OCI-M1 (cell line): ENCODE measurements at places on chromosomes 12 and 14.

GRCh38 chr14:38138473-38139138 lies 69.1 kb upstream of the SSTR1 start:
- peak; percentile 44 for DNase-seq

GRCh38 chr12:119668324-119668841 lies 450 bp downstream of the PRKAB1 start:
- no peak for DNase-seq

- no peak for DNase-seq
Observed at GRCh38 chr12:113273053-113273725, 51.9 kb downstream of the TPCN1 start.

GRCh38 chr12:1935700-1936378 lies 17.4 kb upstream of the CACNA2D4 start:
- no peak for DNase-seq

DNA sequence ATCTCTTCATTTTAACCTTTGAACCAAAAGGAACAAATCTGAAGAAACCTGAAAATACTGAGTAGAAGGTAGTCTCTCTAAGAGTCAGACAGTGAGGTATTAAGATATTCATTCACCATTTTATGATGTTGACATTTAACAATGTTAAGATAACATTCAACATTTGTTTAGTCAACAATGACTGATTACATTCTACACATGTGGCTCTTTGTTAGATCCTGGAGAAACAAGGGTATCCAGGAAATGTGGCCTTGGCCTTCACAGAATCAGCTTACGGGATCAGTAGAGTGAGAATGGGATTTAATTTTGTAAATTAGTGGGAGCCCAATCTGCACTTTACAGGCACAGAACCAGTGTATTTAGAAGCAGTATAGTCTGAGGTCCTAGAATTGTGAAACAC lies 355.5 kb downstream of the KCNH5 start:
- no peak for DNase-seq

GRCh38 chr14:55500219-55500701 lies 59.8 kb upstream of the TBPL2 start:
- no peak for DNase-seq

GRCh38 chr12:32272465-32272864 lies 126.9 kb upstream of the FGD4 start:
- DNase-seq: no peak

GRCh38 chr12:78863482-78864402 lies 832 bp upstream of the SYT1 start:
- DNase-seq: no peak

GRCh38 chr14:23469906-23470403 lies 452 bp downstream of the NGDN start:
- no peak for DNase-seq

DNA sequence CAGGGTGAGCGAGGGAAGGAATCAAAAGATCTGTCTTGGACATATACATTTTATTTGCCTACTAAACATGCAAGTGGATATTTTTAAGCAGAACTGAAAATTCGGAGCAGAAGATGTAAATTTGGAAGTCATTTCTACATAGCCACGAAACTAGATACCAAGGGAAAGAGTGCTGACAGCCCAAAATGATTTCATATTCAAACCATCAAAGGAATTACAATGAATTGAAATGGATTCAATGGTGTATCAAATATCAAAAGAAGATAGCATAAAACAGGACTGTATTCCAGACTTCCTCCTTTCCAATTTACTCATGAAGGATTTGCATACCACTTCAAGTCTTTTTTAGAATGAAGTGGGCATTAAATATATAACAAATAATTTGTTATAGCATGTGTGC lies 313.5 kb upstream of the KITLG start:
- peak; percentile 19 for DNase-seq

DNA sequence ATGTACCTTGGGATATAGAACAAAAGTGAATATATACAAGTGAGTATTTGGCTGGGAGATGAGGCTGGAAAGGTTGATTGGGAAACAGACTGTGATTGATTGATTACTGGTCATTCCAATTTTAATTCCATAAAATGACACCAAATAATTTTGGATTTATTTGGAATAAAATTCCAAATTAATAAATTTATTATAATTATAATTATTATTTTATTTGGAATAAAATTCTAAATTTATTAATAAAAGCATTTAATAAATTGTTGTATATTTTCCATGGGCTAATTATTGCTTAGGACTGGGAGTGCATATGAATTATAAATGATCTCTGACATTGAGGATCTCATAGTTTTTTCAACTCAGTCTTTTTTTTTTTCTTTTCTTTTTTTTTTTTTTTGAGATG lies 51.7 kb downstream of the KANSL2 start:
- no peak for DNase-seq

- DNase-seq: no peak
Observed at GRCh38 chr12:123720141-123720814, 8.1 kb downstream of the ATP6V0A2 start.

- no peak for DNase-seq
Observed at GRCh38 chr14:68450391-68451120, 342.3 kb downstream of the ZFP36L1 start.

DNA sequence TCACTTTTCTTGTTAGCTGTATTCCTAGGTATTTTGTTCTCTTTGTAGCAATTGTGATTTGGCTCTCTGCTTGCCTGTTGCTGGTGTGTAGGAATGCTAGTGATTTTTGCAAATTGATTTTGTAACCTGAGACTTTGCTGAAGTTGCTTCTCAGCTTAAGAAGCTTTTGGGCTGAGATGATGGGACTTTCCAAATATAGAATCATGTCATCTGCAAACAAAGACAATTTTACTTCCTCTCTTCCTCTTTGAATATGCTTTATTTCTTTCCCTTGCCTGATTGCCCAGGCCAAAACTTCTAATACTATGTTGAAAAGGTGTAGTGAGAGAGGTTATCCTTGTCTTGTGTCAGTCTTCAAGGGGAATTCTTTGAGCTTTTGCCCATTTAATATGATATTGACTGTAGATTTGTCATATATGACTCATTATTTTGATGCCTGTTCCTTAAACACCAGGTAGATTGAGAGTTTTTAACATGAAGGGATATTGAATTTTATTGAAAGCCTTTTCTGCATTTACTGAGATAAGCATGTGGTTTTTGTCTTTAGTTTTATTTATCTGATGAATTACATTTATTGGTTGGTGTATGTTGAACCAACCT lies 26.7 kb downstream of the CLECL1 start:
- no peak for DNase-seq

- DNase-seq: no peak
Observed at GRCh38 chr12:72273499-72273837, 1.3 kb downstream of the TRHDE start.

DNA sequence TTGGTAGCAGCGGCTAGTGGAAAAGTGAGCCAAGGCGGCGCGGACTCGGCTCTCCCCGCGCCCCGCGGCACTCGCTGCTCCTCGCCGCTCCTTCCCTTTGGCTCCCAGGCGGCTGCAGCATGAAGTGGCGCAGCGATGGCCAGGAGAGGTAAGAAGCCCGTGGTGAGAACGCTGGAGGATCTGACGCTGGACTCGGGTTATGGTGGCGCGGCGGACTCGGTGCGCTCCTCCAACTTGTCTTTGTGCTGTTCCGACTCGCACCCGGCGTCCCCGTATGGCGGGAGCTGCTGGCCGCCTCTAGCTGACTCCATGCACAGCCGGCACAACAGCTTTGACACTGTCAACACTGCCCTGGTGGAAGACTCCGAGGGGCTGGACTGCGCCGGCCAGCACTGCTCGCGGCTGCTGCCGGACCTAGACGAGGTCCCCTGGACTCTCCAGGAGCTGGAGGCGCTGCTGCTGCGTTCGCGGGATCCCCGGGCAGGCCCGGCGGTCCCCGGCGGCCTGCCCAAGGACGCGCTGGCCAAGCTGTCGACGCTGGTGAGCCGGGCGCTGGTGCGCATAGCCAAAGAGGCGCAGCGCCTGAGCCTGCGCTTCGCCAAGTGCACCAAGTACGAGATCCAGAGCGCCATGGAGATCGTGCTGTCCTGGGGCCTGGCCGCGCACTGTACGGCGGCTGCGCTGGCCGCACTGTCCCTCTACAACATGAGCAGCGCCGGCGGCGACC lies 225.6 kb upstream of the CRY1 start:
- no peak for DNase-seq

DNA sequence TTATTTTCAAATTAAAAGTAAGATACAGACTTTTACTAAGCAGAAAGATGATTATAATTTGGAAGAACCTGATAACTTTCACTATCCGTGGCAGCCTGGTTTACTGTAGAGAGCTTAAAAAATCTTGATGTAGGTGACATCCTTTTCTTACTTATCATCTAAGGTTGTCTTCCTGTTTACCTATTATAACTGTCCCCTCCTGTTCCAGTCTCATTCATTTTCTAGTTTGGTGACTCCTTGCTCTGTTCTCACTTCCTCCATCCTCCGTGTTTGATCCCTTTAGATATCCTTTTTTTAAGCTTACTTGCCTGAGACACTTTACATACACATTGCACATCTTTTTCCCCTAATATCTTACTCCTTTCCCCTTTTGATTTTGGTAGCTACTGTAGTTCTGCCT lies 27.5 kb downstream of the CCDC91 start:
- DNase-seq: no peak

DNA sequence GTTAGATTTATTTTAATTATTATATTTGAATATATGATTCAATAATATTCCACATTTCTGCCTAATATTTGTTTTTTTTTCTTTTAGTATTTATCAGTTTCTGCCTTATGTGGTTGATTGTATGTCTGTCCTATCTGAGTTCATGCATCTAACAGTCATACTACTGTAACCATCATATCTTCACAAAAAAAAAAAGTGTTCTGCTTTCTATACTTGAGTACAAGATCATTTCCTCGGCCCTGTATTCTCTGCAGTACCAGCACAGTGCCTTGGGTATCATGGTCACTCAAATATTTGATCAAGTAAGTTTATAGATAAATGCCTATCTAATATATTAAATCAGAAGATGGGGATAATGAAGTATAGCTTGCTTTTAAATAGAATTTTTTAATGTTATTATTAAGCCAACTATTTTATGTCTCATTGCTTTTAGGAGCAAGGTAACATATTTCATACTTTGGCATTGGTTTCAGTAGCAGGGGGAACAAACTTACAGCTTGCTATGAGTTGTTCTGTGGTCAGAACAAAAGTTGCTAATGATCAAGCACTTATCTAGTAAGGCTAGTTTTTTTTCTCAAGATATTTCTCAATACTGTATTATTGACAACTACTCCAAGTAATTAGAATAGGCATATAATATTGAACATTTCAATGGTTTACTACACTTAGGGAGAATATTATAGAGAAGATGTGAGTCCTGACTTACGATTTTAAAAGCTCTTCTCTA lies 290.5 kb upstream of the FBXO33 start:
- no peak for DNase-seq

DNA sequence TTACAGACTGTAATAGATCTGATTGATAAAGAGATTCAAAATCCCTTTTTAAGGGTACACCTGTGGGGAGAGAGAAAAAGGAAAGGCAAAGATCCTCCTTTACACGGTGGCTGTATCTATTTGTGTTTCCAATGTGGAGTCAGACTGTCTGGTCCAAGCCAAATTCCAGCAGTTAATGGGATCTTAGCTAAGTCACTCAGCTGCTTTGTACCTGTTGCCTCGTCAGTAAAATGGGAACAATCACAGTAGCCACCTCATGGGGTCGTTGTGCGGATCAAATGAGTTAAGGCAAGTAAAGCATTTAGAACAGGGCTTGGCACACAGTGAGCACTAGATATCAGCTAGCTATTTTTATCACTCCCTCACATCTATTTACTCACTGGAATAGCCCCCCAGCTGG lies 46.9 kb downstream of the EFCAB11 start:
- DNase-seq: no peak

GRCh38 chr12:65294641-65295262 lies 16.3 kb downstream of the MSRB3 start:
- DNase-seq: no peak

DNA sequence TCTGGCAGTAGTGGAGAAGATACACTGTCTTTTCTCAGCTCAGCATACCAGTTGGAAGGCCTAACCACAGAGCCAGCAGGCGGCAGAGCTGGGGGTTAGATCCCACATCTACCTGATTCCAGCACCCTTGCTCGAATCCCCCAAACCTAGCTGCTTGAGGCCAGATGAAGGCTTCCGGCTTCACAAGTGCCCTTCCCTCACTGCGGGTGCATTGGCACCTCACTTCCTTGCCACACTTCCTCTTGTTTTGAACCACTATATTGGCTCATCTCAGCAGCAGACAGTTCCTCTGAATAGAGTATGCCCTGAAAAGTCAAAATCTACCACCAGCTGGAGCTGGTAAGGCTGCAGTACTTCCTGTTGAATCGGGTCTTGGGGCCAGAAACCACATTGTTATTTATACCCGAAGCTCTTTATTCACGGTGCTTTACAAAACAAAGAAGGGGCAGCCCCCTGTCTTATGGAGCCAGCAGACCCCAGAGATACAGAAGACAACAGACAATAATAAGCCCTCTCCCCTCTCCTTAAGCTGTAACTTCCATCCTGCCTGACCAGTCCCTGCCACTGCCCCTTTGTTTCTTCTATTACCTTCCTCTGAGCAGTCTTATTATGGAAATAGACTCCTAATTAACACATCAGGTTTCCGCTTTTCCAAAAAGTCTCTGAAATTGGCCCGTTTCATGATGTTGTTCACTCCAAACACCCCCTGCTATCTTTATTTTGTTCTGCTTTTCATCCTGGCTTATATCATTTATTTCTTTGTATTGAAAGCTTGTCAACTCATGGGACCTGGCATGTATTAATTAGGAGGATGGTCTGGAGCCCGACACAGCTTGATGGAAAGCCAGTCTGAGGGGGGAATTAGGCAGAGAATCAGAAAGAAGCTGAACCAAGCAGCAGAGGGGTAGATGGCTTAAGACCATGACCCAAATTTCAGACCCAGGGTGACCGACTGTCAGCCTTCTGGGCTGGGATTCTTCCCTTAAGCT lies 233.5 kb downstream of the EFCAB11 start:
- no peak for DNase-seq

DNA sequence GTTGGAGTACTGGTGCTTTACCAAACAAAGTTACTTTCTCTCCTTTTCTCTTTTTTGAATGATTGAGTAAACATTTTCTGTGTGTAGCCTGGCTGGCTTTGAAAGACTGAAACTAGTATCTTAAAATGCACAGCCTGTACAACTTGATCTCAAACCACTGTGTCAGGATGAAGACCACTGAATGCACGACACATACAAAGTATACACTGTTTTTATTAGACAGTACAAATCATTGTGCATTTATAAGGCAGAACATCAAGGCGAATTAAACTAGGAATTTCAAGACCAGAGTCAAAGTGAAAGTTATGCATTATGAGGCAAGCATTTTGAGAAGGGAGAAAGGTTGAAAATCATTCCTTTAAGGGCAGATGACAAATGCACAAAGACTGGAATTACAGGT lies 59.0 kb downstream of the PIWIL1 start:
- DNase-seq: no peak

DNA sequence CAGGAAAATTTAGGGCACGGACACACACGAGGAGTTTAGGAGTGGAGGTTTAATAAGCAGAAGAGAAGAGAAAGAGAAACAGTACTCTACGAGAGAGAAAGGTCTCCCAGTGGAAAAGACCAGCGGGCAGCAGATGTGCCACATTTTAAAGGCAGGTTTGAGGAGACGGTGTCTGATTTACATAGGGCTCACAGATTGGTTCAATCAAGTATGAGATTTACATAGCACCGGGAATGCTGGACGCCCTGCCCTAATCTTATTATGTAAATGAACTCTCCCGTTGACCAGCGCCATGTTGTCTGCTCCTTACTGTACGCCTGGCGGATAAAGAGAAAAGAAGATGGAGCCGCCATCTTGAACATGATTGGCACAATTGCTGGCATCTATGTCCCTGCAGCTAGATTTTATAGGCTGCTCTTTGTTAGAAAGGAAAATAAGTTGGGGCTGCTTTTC lies 17.9 kb downstream of the NFKBIA start:
- peak; percentile 26 for DNase-seq
